ENCODE measurements at places on chromosomes 5 and 9.

DNA sequence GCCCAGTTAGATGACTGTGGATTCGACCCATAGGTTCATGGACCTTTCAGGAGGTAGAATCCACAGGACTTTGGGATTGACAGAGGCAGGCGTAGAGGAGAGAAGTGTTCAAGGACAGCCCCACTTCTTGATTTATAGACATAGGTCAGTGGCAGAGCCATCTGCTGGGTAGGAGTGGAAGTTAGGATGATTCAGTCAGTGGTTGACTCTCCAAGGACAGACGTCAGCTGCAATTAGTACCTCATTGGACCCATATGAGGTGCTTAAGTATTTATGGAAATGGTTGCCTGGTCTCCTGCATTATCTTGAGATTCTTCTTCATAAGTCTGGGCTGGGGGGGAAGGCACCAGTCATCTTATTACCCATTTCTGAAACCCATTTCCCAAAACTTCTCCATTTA, 70.9 kb downstream of the SH3RF2 start:
- no peak for DNase-seq

DNA sequence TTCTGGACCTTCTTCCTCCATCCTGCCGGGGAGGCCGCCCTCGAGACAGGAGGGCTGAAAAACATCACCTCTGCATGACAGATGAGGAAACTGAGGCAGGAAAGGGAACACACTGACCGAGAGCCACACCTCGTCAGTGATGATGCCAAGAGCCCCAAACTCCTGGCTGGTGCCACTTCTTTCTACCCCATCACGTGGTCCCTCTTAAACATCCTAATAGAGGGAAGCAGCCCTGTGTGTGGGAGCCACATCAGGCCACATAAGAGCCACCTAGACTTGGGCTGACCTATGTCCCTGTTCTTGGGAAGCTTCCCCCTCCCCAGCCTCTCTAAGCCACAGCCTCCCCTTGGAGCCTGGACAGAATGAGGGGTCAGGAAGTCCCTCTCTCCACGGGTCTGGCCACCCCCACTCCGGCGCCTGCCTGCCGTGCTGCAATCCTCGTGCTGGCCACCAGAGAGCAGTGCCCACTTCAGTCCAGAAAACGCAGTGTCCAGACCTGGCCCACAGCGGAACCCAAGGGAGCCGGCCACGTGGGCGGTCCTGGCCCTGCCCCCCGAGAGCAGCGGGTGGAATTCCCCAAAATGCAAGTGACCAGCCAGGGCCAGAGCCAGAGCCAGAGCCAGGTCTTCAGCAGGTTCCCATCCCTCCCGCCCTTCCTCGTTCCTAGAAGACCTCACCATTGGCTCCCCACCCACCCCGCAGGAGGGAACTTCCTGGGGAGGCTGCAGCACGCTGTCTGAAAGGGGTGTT, 54.7 kb upstream of the SARDH start:
- DNase-seq: peak; percentile 64

DNA sequence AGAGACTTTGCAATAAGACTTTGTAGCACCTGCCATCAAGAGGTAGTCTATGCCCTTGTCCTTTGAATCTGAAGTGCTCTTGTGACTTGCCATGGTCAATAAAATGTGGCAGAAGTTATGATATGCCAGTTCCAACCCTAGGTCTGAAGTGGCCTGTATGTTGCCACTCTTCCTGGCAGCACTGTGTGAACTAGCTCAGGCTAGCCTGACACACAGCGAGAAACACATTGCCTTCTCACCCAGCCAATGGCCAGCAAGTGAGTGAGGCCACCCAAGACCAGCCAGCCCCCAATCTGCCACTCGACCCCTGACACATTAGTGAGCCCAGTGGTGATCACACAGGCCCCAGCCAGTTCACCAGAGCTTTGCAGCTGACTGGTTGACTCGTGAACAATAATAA, 52.7 kb upstream of the OSMR start:
- DNase-seq: no peak

DNA sequence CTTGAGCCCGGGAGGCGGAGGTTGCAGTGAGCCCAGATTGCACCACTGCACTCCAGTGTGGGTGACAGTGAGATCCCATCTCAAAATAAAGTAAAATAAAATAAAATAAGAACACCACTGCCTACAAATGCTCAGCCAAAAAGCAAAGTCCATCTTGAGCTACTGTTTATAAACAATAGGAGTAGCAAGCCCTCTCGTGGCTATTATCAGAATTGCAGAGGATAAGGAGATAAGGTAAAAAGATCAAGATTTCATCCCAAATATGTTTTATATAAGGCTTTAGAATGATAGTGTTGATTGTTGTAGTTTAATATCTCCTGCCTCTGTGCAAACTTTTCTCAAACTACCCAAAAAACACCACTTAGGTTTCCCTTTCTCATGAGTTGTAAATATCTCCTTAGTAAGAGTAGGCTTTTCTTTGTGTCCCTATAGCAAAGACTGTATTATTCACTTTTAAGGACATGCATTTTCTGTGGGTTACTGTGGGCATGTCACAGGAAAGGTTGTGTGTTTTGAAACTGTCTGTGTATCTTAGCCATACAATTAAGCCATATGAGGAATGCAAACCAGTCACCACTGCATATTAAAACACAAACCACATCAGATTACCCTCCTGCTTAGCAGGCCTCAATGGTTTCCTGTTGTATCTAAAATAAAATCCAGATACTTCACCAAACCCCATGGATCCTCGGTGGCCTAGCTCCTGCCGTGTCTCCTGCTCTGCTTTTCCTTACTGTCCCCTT, 31.8 kb upstream of the CKS2 start:
- no peak for DNase-seq

GRCh38 chr5:74685979-74686631, 1.1 kb downstream of the HEXB start:
- DNase-seq: no peak

DNA sequence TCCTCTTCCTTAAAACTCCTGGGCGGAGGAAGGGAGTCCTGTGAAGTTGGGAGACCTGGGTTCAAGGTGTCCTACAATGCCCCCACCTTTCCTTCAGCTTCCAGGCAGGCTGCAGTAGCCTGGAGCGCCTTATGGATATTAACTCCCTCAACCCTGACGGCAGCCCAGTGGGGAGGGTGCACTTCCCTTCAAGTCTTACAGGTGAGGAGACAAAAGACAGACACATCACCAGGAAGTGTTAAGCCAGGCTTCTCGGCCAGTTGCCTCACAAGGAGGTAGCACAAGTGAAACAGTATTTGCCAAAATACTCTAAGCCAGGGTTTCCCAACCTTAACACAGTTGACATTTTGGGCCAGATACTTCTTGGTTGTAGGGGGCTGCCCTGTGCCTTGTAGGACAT, 4.2 kb downstream of the TRIM7 start:
- no peak for DNase-seq

Measured in stimulated activated CD4-positive, alpha-beta T cell treated with anti-CD3 and anti-CD28 coated beads, Interleukin-2, amount 100 ng/mL, for 24 hours (primary cell).